ENCODE measurements at places on chromosomes 6 and 20. TPM values are rescaled to one million over a fixed set of nuclear protein-coding genes. Genes with fewer than 3 reads are reported as not detected.
A peak's percentile ranks its signal among the peaks of the same experiment; 100 is the strongest.

DNA sequence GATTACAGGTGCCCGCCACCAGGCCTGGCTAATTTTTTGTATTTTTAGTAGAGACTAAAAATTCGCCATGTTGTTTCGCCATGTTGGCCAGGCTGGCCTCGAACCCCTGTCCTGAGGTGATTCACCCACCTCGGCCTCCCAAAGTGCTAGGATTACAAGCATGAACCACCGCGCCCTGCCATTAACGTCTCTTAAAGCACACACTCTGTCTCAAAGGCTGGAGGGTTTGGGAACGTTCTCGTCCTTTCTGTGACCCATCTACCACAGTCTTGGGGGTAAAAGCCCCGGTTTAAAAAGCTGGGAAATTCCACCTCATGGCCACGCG, 57.8 kb upstream of the ARID1B start:
- DNase-seq, result no peak

- peak; percentile 9 for DNase-seq
These were observed 160.0 kb downstream of the LRFN2 start for GRCh38 chr6:40427196-40427595.

GRCh38 chr6:88135578-88136114, 30.5 kb downstream of the CNR1 start:
- no peak for DNase-seq

DNA sequence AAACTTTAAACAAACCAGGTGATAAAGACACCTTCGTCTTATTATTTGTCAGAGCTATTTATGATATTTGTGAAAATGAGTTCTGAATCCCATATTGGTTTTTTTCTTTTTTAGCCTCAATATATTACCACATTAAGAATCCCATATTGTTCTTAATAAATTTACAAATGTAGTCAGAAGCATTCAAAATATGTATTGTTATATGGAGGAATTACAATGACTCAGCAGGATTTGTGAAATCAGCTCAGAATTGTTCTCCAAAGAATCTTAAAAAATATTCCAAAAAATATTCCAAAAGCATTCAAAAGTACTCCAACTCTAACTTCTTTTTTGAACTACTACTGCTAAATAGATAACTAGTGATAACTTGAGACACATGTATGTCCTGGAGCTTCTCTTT, 6.5 kb upstream of the ZNF343 start:
- DNase-seq, result no peak

GRCh38 chr20:19318610-19319009, 106.2 kb downstream of the SLC24A3 start:
- no peak for DNase-seq

GRM1 gene
- total RNA-seq, result 22.3 TPM

CYP39A1 gene
- 2.3 TPM for total RNA-seq

- no peak for DNase-seq
These were observed 6.5 kb downstream of the CEP162 start for GRCh38 chr6:84220809-84221409.

GLP1R gene
- not detected for total RNA-seq

DNA sequence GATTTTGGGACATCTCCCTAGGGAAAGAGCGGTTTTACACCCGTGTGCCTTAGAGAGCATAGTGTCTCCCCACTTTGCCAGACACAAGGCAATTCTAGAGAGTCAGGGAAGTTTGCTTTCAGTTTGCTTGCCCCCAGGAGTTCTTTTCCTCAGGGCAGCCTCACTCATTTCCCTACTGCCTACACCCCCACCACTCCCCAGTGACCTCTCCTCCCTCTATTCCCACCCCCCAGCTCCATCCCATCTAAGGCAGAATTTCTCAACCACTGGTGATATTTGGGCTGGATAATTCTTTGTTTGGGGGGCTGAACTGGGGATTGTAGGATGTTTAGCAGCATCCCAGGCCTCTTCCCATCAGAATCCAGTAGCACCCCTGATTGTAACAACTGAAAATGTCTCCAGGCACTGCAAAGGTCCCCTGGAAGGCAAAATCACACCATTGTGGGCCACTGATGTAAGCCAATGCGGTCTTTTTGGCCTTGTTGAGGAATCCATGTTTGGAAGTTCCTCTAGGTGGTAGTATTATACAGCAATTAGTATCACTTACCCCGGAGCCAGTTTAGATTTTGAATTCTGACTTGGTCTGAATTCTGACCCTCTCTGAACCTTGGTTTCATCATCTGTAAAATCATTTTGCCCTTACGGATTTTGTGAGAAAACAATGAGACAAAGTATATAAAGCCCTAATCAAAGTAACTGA, 1.3 kb downstream of the EPPIN start:
- no peak for DNase-seq

- peak; percentile 10 for DNase-seq
These were observed 264.1 kb downstream of the FOXC1 start for GRCh38 chr6:1873781-1874180.

DNA sequence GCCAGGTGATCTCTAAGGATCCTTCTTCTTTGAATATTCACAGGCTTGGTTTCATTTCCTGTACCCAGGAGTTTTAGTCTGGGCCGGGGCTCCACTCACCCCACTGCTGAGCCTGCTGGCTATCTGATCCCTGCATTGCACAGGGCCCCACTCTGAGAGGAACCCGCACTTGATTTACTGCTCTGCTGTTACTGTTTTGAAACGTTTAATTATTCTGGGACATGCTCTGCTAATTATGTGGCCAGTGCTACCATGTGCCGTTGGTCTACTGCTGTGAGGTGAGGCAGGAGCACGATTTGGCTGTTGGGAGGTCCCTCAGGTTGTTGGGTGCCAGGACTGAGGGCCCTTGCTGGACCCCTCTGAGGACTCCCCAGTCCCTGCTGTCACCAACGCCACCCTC, 108.7 kb upstream of the SIRPA start:
- DNase-seq, result no peak

PKIB gene
- 1.7 TPM for total RNA-seq

TAP1 gene
- 7.5 TPM for total RNA-seq

SLC12A5 gene
- 19.2 TPM for total RNA-seq

- no peak for DNase-seq
These were observed at the start of gene FRK for GRCh38 chr6:116060572-116061283. Gene FRK (minus strand): TSS chr6:116060891. CDS start chr6:116060311, 580 bp downstream.

GRCh38 chr6:150006961-150007464, 18.3 kb downstream of the RAET1L start:
- DNase-seq, result no peak

DNA sequence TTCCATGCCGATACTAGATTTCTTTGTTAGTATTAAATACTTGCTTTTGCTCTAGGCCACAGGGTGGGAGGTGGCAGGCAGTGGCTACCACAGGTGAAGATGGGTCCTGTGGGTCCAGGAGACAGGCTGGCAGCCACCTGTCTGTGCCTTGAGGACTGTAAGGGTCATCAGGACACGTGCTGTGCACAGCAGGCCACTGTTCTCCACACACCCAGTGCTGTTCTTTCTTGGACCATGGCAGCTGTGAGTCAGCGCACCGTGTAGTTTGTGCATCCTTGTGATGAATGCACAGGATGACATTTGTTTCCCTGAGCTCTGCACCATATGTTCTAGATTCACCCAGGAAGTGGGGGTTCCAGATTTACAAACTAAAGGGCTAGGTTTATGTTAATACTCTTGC, 317.0 kb downstream of the ZFAND3 start:
- DNase-seq, result no peak

THEMIS gene
- 0.62 TPM for total RNA-seq

TRAPPC3L gene
- total RNA-seq, result not detected

DNA sequence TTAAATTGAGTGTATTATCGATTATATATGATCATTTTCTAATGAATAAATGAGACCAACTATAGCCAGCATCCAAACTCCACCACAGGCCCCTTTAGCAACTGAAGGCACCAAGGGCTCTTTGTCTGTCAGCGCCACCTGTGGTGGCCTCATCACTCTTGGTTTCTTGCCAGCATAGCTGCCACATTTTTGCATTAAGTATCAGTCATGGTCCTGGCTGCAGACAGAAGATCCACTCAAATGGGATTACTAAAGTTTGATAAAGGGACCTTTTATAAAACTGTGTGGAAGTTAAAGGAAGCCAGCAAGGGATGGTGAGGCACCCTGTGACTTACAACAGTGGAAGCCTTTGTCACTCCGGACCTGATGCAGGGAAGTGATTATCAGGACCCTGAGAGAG, 162.9 kb downstream of the C6orf118 start:
- peak; percentile 2 for DNase-seq

GRCh38 chr6:128981716-128982115, 98.8 kb downstream of the LAMA2 start:
- no peak for DNase-seq

DNA sequence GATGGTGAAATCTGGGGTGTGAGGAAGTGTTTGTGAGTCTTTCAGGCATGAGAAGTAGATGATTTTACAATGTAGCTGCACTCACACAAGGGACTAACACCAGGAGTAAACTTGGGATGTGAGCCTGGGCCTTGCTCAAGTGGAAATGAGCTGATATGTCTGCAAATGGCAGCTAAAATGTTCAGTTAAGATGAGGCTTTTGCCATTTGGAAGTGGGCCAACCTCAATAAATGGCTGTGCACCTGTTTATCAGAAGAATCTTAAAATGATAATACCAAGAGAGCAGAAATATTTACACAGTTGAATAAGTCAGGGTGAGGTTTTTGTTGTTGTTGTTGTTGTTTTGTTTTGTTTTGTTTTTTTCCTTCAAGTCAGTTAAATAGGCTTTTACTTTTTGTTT, 25.7 kb upstream of the KLHL31 start:
- DNase-seq, result no peak

PI3 gene
- not detected for total RNA-seq

- no peak for DNase-seq
These were observed 89.6 kb upstream of the BEND6 start for GRCh38 chr6:56865081-56865875.

GRCh38 chr20:47785854-47786764, 828 bp upstream of the SULF2 start:
- DNase-seq, result peak; percentile 51

- no peak for DNase-seq
These were observed 11.8 kb downstream of the CST7 start for GRCh38 chr20:24960861-24961260.
